Fibroblast of the aortic adventitia (primary cell): ENCODE measurements at places on chromosomes 11 and 22.

DNA sequence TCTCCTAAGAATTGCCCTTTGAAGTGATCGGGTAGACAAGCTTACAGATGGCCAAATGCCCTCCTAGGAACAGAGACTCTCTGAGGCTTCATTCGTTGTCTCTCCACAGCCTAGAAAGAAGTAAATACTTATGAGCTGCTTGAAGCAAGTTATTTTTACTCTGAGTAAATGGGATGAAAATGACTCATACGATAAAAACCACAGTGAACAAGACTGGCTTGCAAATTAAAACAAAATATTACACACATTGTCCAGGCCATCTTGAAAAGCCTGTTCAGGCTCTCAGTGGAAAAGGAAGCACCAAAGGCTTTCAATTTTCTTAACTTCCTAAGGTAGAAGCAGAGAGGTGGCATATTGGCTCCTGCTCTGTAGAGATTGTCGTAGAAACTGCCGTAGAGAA is 294.2 kb downstream of the NELL1 start:
- peak; percentile 4 for DNase-seq

GRCh38 chr11:119094816-119095065 is 6.9 kb downstream of the DPAGT1 start:
- DNase-seq: peak; percentile 80

- no peak for DNase-seq
Observed at GRCh38 chr11:22584976-22585375, 40.6 kb downstream of the FANCF start.

- no peak for DNase-seq
Observed at GRCh38 chr22:47343611-47344010, 581.2 kb downstream of the TBC1D22A start.

DNA sequence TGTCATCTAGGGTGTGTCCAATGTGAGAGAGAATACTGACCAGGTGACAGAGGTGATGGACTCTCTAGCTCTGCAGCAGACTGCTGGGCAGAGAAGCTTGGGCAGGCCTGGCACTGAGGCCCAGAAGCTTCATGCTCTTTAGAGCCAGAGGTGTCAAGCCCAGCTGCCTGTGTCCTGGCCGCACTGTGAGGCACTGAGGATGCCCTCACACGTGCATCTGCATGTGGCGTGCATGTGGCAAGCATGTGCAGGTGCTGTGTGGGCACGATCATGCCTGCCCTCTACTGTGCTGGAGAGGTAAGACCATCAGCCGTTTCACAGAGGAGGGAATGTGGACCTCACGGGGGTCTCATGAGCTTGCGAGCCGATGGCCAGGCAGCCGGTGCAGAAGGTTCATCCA is 15.8 kb upstream of the TXNRD2 start:
- no peak for DNase-seq

GRCh38 chr11:118401880-118402590 is 629 bp downstream of the ATP5MG start:
- DNase-seq: peak; percentile 87

- no peak for DNase-seq
Observed at GRCh38 chr11:67673902-67674301, 521 bp downstream of the ALDH3B2 start.

- no peak for DNase-seq
Observed at GRCh38 chr11:23885801-23886200, 611.1 kb upstream of the LUZP2 start.

DNA sequence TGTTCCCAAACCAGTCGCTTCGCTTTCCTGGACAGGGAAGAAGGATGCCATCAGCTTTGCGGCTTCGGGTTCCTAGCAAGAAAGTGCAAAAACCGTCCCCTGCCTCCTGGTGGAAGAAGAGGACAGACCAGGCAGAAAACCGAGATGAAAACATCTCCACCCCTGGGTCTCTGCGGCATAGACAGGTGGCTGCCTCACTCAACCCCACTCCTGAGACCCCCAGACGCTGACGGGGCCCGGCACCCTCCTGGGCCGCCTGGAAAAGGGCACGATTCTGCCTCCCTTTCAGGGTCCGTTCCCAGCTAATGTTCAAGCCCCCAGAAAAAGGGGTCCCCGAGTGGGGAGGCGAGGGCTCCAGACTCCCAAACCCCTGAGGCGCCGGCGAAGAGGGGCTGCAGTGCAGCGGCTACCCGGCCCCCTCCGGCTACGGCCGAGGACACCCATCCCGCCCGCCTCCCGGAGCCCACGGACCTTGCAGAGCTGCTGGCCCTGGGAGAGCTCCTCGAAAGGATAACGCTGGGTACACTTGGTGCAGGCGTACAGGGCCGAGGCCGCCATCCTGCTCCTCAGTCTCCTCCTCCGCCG is 569 bp downstream of the FAM76B start:
- DNase-seq: peak; percentile 43

DNA sequence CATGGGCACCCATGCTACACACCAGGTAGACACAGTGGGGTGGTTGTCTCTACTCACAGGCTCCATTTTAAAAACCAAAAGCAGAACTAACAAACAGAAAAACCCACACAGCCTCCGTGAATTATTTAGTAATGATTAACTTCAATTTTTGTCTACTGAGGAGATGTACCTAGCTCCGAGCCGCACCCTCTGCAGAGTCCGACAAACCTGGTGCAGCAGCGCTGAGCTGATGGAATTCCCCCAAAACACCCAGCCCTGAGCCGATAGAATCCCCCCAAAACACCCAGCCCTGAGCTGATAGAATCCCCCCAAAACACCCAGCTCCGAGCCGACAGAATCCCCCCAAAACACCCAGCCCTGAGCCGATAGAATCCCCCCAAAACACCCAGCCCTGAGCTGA is 927.0 kb downstream of the BRD1 start:
- no peak for DNase-seq

- DNase-seq: peak; percentile 58
Observed at GRCh38 chr11:117094776-117095175, 3.5 kb downstream of the SIK3 start.
